Fibroblast of skin of right biceps (primary cell): ENCODE measurements at places on chromosomes 11 and 22.
A peak's percentile ranks its signal among the peaks of the same experiment; 100 is the strongest.

DNA sequence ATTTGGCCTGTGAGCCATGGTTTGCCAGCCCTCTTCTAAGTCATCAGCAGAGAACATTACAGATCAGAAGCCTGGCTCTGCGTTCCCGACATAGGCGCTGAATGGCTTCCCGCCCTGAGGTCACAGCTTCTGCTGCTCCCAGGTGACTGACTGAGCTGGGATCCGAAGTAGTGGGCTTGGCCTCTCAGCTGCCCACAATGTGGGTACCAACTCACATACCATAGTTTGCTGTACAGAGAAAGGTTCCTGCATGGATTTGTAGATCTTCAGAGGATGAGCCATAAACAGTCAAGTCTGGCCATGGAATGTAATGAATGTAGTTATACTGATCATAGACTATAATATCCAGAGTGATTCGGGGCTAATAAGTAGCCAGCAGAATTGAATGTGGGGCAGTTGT lies 42.6 kb downstream of the TEAD1 start:
- no peak for DNase-seq

- DNase-seq = no peak
Measured at GRCh38 chr22:20380486-20380885, 13.5 kb upstream of the ZNF74 start.

DNA sequence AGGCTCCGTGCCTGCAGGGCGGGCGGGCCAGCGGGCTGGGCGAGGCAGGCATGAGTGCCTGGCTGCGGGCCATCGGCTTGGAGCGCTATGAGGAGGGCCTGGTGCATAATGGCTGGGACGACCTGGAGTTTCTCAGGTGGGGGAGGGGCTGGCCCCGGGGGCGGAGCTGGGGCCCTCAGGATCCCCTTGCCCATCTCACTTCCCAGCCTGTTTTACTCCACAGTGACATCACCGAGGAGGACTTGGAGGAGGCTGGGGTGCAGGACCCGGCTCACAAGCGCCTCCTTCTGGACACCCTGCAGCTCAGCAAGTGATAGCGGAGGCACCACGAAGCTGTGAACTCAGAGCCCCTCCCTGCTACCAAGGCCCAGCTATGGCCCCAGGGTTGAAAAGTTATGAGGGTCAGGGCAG lies 5.9 kb downstream of the PHOX2A start:
- peak; percentile 67 for DNase-seq

DNA sequence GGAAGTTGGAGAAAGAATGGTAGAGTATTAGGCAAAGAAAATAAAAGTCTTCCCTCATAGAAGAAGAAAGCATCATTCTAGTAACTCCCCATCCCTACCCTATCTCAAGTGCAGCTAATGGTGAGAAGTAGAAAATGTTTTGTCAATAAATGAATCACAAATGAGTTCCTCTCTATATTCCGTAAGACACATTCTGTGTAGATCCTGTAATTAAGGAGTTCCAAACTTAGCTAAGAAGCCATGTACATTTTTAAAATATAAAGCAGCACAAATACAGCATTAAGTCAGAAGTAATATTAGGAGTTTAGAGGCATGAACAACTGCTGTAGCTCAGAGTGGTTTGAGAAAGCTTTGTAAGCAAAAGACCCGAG lies 80.1 kb downstream of the GAB2 start:
- no peak for DNase-seq

GRCh38 chr11:13923182-13923581 lies 39.3 kb upstream of the SPON1 start:
- DNase-seq = no peak

DNA sequence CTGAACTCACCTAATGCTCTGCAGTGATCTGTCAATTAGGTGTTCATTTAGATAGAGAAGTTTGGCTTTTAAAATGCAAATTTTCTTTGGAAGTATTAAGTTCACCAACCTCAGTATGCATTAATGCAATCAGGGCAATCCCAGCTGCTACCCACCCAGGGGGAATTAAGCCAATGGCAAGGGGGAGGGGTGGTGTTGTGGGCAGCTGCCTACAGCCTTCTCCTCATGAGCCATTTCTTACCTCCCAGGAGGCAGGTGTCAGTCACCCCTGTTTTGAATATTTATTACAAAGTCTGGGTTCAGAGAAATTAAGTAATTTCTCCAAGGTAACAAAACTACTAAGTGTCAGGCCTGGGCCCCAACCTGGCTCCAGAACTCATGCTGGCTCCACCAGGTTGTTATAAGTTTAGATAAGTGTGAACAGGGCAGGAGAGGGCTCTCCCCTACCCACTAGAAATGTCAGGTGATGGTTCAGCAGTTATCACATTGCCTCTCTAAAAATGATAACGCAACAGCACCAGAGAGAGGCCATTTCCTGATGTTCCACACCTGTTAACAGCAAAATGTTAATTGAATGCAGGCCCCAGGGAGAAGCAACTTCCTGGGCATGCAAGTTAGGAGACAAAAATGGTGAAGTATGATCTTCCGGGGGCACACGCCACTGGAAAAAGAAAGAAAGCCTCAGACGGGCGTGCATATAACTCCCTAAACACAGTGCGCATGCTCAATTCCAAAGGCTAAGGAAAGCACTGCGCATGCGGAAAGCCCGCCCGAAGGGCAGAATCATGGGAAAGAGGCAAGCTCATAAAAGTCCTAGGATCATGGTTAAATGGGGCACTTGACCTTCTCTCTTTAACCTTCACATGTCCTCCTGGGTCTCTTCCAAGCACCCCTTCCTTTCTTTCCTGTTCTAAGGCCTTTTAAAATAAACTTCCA lies 35.4 kb upstream of the GNAZ start:
- no peak for DNase-seq

GRCh38 chr11:98431463-98432359 lies 589.0 kb upstream of the CNTN5 start:
- DNase-seq = no peak

- no peak for DNase-seq
Measured at GRCh38 chr11:93614173-93614722, 47.2 kb upstream of the CEP295 start.

DNA sequence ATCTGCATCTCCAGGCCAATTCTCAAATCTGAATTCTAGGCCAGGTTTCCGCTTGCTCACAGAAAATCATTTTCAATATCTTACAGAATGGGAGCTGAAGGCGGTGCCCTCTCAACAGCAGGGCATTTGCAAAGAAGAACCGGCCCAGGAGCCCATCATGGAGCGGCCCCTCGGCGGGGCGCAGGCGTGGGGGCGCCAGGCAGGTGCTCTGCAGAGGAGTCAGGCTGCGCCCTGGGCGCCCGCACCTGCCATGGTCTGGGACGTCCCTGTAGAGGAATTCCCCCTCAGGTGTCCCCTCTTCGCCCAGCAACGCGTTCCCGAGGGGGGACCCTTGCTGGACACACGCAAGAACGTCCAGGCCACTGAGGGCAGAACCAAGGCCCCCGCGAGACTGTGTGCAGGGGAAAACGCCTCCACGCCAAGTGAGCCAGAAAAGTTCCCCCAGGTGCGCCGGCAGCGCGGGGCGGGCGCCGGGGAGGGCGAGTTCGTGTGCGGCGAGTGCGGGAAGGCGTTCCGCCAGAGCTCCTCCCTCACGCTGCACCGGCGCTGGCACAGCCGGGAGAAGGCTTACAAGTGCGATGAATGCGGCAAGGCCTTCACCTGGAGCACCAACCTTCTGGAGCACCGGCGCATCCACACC lies 11.5 kb downstream of the ZNF74 start:
- no peak for DNase-seq

DNA sequence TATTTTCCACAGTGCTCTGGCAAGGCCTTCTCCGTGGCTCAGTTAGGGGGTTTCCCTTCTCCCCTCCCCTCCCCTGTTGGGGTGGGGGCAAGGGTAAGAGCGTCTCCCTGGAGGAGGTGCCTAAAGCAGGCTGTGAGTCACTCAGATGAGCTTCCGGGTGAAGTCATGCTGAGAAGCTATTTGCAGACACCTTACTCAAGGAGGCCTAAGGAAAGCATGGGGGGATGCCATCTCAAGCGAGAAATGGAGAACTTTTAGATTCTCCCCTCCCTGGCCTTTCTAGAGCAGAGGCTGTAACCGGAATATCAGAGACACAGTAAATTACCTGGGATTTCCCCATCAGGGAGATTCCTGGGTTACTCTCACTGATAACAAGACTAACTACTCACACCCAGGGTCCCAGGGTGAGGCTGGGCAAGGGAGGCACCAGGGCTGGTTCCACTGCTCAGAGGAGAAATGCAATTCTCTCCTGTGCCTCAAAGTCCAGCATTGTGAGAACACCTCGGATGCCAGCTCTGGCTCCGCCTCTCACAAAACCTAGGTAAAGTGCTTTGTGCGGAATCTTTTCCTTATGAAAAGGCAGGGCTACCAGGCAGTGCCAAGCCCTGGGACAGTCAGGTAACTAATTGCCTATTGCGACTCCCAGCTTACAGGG lies 123.6 kb downstream of the ABTB2 start:
- DNase-seq = peak; percentile 71

- DNase-seq = no peak
Measured at GRCh38 chr11:122707111-122707510, 51.6 kb downstream of the UBASH3B start.

- no peak for DNase-seq
Measured at GRCh38 chr22:35690001-35690400, 27.7 kb upstream of the APOL5 start.

- DNase-seq = no peak
Measured at GRCh38 chr11:255816-256215, 19.0 kb downstream of the PSMD13 start.

DNA sequence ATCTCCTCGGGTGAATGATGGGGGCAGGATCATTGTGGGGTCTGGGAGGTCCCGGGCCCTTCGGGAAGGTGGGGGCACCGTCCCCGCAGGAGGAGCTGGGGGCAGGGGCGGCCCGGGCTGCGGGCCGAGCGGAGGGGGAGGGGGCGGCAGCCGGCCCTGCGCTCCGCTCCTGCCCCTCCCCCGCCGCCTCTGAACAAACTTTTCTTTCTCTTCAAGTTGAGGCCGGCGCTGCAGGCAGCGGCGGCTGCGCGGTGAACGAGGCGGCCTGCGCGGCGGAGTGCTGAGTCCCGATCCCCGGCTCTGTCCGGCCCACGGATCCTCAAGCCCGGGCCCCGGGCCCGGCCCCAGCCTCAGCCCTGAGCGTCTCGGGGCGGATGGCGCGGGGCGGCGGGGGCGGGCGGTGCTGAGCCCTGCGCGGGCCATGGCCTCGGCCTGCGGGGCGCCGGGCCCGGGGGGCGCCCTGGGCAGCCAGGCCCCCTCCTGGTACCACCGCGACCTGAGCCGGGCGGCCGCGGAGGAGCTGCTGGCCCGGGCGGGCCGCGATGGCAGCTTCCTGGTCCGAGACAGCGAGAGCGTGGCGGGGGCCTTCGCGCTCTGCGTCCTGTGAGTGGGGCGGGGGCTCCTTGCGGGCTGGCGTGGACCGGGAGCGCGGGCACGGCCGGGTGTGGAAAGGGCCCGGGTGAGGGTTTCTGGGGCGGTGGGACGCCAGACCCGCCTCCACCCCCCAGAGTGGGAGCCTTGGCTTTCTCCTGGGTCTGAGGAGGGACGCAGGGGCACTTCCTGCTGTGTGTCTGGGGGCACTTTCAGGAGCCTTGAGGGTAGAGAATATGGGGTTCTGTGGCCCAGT lies at the start of gene INPPL1:
Gene INPPL1, plus strand, starts transcription at position 204 of the 847 bp plus-strand sequence. Its CDS starts 218 bp downstream, at position 422.
- peak; percentile 54 for DNase-seq

- no peak for DNase-seq
Measured at GRCh38 chr11:123765601-123766000, 11.3 kb upstream of the OR6X1 start.

DNA sequence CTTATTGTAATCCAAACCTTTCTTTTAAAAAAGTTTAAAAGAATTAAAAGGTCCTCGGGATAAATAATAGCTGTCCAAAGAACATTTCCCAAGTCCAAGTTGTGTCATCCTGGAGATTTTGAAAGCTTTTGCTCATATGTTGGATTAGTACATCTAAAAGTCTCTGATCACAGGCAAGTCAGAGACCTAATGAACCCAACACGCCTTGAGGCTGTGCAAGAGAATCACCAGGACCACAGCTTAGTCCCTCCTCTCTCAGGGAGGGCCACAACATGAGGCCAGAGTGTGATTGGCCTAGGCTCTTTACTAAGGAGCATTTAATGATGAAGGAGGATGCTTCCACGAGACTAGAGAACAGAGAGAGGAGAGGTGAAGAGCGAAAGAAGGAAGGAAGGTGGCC lies 98.7 kb upstream of the OR5AK2 start:
- DNase-seq = no peak

DNA sequence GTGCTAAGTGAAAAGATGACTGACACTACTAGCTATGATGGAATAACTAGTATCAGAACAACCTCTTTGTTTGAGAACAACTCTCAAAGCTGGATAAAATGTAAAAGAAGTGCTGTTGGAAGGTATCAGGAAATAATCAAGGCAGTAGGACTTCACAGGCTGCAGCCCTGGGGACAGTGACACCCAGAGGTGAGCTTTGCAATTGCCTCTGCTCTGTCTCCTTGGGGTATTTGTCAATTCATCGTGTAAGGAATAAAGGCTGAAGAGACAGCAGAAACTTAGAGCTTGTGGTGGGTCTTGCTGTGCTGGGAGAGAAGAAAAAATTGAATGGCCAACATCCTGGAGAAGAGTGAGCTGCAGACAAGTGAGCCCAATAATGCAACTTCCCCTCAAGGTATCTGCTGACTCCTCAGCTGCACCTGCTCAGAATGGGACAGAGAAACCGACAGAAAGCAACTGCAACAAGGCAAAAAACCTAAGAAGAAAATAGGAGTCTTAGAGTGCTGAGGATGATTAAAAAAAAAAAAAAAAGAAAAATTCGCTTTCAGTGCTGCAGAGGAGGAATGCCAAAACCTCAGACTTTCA lies 141.1 kb downstream of the RCN1 start:
- peak; percentile 33 for DNase-seq

- no peak for DNase-seq
Measured at GRCh38 chr22:46008291-46008690, 31.3 kb upstream of the WNT7B start.

GRCh38 chr11:111585371-111585770 lies 16.9 kb upstream of the SIK2 start:
- DNase-seq = peak; percentile 91

- peak; percentile 35 for DNase-seq
Measured at GRCh38 chr11:35223991-35224390, 85.0 kb downstream of the CD44 start.

DNA sequence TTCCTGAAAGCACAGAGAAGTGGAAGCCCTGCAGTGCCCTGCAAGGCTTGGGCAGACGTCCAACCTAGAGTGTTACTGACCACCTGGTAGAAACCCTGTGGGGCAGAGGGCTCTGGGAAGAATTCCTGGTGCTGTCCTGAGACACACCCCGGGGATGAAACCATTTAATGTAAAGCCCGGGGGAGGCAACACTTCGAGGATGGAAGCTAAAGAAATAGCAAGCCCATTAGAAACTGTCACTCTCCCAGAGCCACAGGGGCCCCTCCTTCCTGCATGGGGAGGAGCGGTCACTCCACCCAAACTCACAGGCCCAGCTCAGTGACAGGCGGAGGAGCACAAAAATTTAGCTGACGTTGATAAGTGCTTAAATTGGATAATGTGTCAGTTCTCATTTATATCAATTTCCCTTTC lies 57.6 kb downstream of the NRXN2 start:
- DNase-seq = no peak

- DNase-seq = no peak
Measured at GRCh38 chr11:66708094-66708493, 20.9 kb downstream of the SPTBN2 start.

- peak; percentile 70 for DNase-seq
Measured at GRCh38 chr11:128457874-128458273, 129.5 kb downstream of the ETS1 start.

- no peak for DNase-seq
Measured at GRCh38 chr22:49106096-49106841, 721.4 kb downstream of the BRD1 start.
